ENCODE measurements at places on chromosomes 2 and 18.

GRCh38 chr2:179072527-179072926 lies 22.6 kb upstream of the CCDC141 start:
- DNase-seq: no peak

DNA sequence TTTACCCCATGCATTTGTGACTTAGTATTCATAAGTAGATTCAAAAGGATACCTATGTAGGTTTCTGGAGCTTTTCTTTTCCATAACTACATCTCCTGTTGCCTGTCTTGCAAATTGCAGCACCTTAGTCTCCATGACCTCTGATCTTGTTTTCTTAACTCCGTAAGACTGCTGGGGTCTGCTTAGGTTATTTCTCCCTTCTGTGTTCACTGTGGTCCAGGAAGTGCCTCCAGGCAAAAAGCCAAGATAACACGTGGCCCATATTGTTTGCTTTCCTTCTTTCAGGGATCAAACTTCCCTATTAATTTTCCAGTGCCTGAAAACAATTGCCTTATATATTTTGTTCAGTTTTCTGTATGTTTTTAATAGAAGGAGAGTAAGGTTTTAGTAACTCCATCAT lies 86.4 kb downstream of the GCA start:
- DNase-seq: no peak

- DNase-seq: no peak
Observed at GRCh38 chr2:142673836-142674235, 203.6 kb upstream of the KYNU start.

DNA sequence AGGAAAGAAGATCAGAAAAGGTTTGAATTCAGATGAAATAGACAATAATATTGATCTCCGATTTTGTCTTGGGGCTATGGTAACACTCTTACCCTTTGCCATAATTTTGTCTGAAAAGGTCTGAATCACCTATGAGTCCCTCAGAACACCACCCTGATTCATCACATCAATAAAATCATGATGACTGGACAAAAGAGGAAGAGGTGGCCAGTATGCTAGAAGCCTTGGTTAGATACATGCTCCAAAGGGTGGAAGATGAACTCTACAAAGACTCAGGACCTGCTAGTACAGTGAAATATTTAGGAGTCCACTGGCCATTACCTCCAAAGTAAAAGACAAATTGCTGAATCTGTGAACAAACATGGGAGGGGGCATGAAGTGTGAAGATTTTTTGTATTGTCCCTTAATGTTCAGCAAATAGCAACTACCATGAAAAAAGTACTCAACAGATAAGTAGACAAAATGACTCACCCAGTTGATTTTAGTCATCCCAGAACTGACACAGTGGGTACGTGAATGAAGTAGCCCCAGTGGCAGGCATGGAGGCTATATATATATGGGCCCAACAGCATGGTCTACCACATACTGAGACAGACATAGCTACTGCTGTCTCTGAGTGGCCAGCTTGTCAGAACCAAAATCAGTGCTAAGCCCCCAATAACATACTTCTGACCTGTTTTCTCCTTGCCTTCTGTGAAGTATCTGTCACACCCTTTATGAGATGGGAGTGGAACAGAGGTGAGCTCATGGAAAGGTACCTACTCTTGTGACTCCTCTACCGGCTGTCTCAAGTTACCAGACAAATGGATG lies 36.5 kb upstream of the GLS start:
- DNase-seq: peak; percentile 18

GRCh38 chr2:197124639-197125390 lies 185.8 kb downstream of the ANKRD44 start:
- no peak for DNase-seq

GRCh38 chr2:64214281-64215115 lies 70.3 kb upstream of the PELI1 start:
- peak; percentile 47 for DNase-seq

- DNase-seq: no peak
Observed at GRCh38 chr2:69947325-69947931, 14.0 kb downstream of the ASPRV1 start.

- no peak for DNase-seq
Observed at GRCh38 chr2:7119132-7119835, 202.1 kb downstream of the RNF144A start.

- DNase-seq: peak; percentile 71
Observed at GRCh38 chr18:48928787-48929186, 22.0 kb downstream of the SMAD7 start.

DNA sequence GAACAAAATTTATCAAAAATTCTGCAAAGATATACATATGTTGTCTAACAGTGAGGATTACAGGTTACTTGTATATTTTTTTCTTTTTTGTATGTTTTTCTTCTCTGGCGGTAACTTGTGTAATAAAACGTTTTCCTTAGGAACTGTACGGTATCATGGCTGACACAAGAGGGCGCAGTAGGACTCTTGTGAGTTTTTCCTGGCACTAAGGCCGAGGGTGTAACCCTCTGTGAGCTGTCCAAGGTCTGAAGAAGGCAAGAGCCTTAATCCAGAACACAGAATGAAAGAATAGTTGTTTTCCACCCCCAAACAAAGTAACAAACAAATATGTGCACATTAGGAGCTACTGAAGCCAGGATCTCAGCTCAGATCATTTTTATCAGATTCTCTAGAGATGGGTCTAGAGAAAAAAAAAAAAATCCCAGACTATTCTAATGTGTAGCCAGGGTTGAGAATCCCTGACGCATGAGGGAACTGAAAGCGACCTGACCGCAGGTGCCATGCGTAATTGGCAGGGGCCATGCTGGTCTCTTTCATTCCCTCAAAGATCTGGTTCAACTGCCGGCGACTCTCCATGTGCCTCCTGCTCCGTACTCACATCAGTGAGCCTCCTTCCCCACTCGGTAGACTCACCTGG lies 27.0 kb downstream of the TMEM200C start:
- no peak for DNase-seq

Data from activated CD4-positive, alpha-beta T cell treated with anti-CD3 and anti-CD28 coated beads for 4 hours (primary cell).